ENCODE measurements at places on chromosomes 3 and 15.

- peak; percentile 25 for DNase-seq
Measured at GRCh38 chr3:20080956-20081554, 40.8 kb downstream of the KAT2B start.

GRCh38 chr3:150443331-150443741 is 35.2 kb downstream of the TSC22D2 start:
- DNase-seq: no peak

DNA sequence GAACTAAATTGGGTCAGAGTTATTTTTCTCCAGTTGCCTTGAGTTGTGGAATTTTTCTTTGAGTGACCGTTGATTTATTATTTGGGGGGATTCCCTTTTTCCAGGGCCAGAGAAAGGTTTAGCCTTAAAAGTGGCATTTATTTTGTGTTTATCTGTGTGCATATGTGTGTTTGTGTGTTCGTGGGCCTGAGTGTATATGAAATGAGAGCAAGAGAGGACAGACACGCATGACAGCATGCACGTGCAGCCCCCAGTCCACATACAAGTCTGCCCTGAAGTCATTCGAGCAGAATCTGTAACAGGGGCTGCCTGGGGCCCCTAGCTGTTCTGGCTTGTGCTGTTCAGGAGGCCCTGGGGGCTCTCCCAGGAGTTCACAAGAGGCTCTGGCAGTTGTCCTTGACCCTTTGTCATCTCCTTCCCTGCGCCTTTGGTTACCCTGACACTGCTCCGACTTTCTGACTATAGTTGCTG is 18.3 kb upstream of the TRAK1 start:
- no peak for DNase-seq

DNA sequence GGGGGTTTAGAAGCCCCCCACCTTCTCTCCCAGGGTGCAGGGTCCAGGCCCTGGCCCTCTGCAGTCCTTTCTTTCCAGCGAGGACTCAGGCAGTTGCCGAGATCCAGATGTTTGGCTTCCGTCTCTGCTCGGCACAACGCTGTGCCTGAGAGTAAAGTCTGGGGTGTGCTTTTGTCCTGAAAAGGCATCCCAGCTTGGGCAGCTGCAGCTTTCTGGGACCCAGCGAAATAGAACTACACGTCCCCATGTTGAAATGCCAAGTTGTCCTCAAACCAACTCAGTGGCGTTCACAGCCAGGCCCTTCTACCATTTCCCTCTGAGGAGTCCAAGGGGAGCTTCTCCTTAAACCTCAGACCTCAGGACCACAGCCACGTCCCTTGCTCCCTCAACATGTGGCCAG is 23.1 kb downstream of the FGD5 start:
- no peak for DNase-seq

DNA sequence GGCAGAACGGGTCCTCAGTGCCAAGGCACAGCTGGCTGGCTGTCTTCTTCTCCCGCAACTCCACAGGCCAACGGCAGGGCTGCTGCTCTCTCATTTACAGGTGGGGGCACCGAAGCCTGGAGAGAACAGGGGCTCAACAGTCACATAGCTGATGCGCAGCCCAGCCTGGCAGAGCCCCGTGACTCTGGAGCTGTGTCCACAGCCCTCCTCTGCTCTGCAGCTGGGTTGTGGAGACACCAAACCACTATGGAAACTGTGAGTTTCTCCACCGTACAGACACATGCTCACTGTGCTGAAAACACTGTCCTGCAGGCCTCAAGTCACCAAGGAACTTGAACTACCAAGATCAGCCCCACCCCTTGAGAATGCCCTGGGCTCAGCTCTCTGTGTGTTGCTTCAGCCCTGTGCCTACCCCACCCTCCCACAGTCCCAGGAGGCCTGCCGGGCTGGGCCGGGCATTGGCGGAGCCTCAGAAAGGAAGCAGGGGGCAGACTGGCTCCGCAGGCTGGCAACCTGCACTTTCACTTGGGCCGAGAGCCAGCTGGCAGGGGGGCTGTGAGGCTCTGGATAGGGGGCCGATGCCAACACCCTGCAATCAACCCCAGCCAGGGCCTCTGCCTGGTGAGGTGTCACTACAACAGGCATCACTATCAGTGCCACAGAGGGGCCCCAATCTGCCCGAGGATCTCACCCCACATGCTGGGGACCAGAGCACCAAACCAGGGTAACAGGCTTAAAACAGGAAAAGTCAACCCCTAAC is 113.7 kb upstream of the RPL32 start:
- DNase-seq: peak; percentile 91

DNA sequence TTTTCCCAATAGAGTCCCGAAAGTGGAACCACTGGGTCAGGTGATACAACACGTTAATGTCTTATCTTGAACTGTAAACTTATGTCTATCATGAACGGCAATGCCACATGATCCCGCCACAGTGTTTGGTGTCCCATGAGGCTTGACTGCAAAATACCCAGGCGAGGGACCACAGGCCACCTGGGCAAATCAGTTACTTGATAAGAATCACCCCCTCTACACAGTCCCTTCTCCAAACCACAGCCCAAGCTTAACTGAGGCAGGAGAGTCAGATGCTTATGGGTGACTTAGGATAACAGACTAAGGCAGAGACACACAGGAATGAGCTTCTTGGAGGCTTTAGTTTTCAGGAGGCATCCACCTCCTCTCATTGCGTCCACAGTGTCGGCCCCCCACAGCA is 42.9 kb upstream of the SNRPA1 start:
- no peak for DNase-seq

DNA sequence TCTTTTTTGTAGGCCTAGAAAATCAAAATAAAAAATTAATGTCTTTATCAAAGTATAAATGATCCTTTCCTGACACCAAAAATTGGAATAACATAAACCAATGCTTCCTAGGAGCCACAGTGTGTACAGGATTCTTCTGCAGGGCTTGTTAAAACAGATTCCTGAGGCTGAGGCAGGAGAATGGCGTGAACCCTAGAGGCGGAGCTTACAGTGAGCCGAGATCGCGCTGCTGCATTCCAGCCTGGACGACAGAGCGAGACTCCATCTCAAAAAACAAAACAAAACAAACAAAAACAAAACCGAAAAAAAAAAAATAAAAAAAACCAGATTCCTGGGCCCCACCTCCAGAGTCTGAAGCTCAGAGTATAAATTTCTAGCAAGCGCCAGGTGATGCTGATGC is 78.0 kb downstream of the PEX5L start:
- no peak for DNase-seq

DNA sequence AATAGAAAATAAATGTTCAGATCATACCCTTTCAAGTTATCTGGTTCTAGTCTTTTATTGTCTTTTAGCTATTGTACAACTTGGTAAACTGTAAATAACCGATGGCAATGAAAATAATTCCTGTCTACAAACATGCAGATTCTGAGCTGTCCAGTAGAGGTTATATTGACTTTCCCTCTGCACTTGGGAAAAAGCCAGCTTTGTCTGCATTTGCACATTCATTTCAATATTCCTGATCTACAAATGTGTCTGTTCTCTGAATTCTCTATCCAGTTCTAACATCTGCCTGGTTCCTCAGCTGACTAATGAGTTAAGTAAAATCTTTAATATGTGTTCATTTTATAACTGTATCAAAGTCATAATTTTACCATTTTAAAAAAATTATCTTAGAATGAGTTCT is 408.5 kb downstream of the ERC2 start:
- DNase-seq: no peak

DNA sequence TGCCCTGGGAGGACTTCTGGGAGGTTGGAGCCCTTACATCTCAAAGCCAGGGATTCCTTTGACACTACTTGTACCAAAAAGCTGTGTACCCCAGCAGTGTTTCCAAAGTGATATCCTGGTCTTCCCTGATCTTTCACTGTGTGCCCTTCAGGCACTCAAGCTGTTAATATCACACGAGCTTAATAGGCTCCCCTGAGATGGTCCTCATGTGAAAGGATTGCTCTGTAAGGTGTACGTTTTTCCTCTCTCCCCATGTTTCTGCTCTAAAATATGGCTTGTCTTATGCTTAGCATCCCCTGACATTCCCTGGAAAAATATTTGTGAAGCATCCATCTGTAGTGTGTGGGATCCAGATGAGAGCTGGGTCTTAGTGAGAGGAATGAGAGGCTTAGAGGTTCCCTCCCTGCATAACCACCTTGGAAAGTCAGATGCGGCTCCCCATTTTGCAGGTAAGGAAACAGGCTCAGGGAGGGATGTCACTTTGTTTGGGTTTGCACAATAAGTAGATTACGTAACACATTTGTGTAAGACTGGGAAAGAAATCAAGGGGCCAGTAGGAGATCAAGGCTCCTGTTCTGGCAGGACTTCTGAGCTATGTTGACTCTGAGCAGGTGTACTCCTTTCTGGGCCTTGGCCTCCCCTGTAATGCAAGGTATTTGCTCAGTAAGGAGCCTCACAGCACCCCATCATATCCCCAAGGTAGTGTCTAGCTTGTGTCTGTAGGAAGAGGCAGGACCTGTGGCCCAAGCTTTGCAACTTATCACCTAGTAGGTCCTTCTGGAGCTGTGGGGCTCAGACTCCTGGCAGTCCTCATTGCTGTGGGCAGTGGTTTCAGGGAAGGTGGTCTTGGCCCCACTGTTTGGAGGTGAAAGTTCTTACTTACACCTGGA is 667 bp upstream of the ACOX2 start:
- DNase-seq: no peak

DNA sequence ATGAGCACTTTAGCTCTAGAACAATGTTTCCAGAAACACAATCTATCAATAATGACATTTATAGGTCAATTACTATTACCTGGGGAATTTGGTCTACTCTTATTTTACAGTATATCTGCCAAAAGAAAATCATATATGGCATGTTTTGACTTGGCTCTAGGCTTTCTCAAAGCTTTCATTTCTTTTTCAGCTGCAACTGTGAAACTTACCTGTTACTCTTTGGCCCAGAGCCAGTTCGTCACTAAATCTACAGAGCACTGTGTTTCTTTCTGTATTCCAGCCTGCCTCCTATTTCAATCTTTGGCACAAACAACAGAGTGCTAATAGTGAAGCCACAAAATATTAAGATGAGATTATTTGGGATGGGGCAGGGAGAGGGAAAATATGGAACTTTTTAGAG is 76.0 kb downstream of the P2RY1 start:
- DNase-seq: no peak
